ENCODE measurements at places on chromosomes 3 and 15. TPM values are rescaled to one million over a fixed set of nuclear protein-coding genes. Genes with fewer than 3 reads are reported as not detected.

Gene CCR9
- 0.43 TPM for polyA plus RNA-seq

Gene GRK7
- not detected for polyA plus RNA-seq

Gene GALNT15
- 5.5 TPM for polyA plus RNA-seq

Gene CFAP100
- 0.60 TPM for polyA plus RNA-seq

Gene CLDN11
- polyA plus RNA-seq = 1.6 TPM

Gene SPATA12
- polyA plus RNA-seq = not detected

Gene GOLGA6L10
- polyA plus RNA-seq = 0.45 TPM

Gene GPR62
- polyA plus RNA-seq = 0.41 TPM

Gene PODXL2
- 10.5 TPM for polyA plus RNA-seq

Gene PLCH1
- polyA plus RNA-seq = 1.6 TPM

Gene SLC51B
- 40.9 TPM for polyA plus RNA-seq

Gene SPINK8
- not detected for polyA plus RNA-seq

Gene RASL12
- polyA plus RNA-seq = 6.7 TPM

GRCh38 chr3:71917545-71917944 lies 132.6 kb upstream of the PROK2 start:
- DNase-seq = no peak

GRCh38 chr15:29776859-29777258 lies 45.4 kb downstream of the TJP1 start:
- no peak for DNase-seq

- DNase-seq = no peak
These were observed 8.2 kb upstream of the POLG start for GRCh38 chr15:89342840-89343239.

DNA sequence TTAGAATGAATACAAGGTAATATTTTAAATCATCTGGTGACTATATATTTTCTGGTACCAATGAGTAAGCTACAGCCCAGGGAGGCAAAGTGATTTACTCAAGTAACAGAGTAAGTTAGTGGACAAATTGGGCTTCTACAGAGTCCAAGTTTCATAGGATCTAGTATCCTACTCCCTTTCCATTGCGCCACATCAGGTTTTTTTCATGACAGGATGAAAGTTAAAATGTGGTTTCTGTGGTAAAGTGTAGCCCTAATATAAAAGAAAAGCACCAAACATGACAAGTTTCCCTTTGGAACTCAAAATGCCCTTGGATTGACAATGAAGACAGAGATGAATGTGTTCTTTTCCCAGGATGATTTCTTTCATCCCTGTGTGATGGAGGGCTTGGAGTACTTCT lies 350.8 kb upstream of the ZNF385D start:
- DNase-seq = no peak

DNA sequence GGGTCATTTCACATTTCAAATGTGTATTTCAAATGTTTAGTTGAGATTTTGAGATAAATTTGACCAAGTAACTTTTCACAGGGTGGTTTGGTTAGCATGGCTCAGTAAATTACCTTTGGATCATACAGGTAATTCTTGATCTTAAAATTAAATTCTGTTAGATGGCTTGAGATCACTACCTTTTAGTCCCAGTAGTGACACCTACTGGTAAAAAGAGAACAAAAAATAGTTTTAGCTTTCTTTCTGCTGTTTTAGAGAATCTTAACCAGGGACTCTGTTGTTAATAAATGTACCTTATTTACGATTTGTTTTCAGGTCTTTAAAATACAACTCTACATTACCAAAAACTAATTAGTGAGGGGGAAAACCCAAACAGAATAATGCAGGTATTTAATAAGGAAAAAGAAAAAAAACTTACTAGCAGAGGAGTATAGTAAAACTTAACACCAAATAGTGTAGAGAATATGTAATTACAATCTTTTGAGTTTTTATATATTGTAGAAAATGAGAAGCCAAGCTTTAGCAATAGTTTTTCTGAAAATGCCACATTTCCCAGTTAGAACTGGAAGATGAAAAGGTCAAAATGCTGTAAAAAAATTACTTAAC lies 620.3 kb upstream of the AGTR1 start:
- peak; percentile 30 for DNase-seq

DNA sequence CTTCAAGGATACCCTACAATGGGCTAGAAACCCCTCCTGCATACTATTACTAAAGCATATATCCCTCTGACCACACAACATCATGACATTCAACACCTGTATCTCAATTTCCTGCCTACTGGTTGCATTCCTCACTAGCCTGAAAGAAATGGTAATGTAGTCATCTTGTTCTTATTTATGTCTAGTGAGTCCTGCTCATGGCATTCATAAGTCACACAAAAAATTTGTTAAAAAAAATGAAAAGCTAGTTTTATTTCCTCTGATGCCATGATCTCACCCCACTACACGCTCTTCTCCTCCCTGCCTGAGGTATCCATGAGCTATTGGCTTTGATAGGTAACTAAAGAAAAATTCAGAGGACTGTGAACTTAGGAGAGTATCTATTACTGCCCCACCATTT lies 284.5 kb downstream of the ZNF385D start:
- DNase-seq = no peak

DNA sequence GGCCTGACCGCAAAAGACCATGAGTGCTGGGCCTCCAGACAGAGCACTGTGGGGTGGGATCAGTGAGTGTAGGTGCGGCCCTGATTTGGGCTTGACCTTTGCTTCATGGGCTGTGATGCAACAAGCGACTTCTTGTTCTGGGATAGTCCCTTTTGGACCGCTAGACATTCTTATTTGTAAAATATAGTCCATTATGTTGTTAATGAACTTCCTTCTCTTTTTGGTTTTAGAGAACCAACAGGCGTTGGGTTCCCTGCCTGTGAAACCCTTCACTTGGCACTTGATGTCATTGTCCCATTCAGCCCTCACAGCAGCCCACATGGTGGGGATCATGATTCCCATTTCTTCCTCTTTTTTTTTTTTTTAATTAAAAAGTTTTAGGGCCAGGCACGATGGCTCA lies 15.8 kb upstream of the TRH start:
- DNase-seq = no peak

- DNase-seq = no peak
These were observed 21.3 kb upstream of the HCN4 start for GRCh38 chr15:73389971-73390544.

GRCh38 chr15:82554351-82554750 lies 14.1 kb upstream of the RPS17 start:
- no peak for DNase-seq

- DNase-seq = no peak
These were observed 105.7 kb downstream of the TPRA1 start for GRCh38 chr3:127484601-127485388.

DNA sequence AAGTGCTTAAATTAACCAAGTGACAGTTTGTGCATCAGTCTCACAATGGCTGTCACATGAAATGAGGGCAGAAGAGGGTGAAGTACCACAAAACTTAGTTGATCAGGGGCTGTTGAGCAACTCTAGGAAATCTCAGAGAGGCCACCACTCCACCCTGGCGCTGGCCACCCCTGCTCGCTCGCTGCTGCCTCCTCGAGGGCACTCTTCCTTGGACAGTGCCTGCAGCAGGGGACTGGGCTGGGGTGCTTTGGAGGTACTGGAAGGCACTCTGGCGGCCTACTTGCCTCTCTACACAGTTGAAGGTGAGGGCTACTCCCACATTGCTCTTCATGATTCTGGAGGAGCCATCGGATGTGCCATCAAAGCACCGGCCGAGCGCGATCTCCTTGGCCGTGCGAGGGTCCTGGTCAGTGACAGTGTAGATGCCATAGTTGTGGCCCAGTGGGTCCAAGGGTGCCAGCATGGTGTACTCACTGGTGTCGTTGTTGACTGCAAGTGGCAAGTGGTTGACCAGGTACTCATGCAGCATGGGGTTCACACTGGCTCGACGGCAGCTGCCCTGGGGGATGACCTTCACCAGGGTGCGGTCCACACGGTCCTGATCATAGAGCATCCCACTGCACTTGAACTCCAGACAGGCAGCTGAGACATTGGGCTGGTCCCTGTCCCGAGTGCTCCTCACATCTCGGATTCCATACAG lies 11.6 kb upstream of the CLPX start:
- DNase-seq = no peak

GRCh38 chr15:101654171-101654570 lies 2.0 kb upstream of the TM2D3 start:
- DNase-seq = no peak

DNA sequence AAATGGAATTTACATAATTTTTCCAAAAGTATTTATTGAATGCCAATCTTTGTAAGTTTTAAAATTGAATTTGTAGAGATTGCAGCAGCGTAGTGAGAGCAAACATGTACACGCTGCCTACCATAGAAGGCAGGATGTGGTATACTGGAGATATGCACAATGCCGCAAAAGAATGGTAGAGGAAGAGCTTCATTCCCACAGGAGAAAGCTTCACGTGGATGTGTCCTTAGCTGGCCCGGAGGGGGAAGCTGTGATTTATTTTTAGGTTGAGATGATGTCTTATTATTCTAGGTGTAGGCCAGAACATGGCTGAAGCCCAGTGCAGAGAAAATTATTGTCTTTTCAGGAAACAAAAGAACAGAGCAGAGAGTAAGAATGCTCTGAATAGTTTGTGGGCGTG lies 743.3 kb upstream of the BCHE start:
- DNase-seq = no peak

- peak; percentile 83 for DNase-seq
These were observed 2.8 kb upstream of the ISG20 start for GRCh38 chr15:88636050-88636449.

DNA sequence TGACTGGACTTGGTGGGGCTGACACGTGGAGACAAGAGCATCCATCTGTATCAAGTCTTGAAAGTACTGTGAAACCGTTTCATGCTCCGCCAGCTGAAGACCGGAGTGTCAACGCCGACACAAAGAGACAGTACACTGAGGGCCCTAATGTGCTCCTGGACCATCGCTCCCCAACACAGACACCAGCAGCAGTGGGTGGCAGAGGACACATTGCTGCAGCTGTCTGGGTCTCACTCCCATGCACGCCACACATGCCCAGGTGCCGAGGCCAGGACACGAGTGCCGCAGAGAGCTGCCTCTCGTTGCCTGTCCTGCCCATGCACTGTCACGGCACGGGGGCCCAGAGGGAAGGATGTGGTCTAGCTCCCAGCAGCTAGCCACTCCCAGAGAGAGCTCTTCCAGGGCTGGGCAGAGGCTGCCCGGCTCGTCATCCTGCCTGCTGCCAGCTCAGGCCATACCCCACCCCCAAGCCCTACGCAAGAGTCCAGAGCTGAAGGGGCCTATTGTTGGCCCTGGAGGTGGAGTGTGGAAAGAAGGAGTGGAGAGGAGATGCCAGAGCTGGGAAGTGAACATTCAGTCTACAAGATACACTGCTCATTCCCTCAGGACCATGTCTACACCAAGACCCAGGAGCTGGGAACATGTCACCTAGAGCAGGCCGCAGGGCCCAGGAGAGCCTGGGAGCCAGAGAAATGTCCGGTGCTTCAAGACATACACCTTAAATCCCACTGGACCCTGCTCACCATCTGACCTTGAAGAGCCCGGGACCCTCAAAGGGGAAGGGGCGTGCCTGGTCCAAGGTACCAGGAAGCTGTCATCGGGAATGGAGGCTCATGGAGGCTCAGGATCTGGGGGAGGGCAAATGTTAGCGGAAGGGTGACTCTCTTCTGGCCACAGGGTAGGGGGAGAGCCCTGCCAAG lies 7.7 kb downstream of the TNK2 start:
- no peak for DNase-seq

DNA sequence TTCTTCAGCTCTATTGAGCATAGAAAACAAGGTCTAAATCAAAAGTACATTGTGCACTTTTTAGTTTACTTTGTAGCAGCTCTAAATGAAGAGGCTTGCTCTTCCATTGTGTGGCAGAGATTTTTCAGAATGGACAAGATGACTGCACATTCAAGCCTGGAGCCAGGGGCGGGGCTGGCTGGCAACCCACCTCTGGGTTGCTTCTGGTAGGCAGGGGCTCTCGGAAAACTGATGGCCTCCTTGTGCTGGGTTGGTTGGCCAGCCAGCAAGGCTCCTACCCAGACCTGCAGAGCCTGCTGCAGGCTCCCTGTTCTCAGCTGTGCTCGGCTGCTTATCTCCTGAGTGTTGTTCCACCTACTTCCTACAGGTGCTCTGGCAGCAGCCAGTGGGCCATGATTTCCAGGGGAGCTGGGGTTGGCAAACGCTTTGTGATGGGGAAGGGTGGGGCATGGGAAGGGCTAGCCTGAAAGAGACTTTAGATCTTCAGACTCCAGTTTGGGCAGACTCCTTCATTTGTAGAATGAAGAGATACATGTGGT lies 8.8 kb downstream of the BSN start:
- DNase-seq = no peak

- peak; percentile 85 for DNase-seq
These were observed at the start of gene SEMA5B for GRCh38 chr3:123027292-123028232. Gene SEMA5B, minus strand, starts transcription at chr3:123027763. Its CDS starts 66,500 bp downstream, at chr3:122961263.

- DNase-seq = no peak
These were observed 57.4 kb upstream of the STXBP5L start for GRCh38 chr3:120850381-120851295.

GRCh38 chr3:100106531-100107141 lies 7.7 kb downstream of the FILIP1L start:
- DNase-seq = no peak

- no peak for DNase-seq
These were observed 20.1 kb downstream of the SLC6A20 start for GRCh38 chr3:45776301-45776595.

DNA sequence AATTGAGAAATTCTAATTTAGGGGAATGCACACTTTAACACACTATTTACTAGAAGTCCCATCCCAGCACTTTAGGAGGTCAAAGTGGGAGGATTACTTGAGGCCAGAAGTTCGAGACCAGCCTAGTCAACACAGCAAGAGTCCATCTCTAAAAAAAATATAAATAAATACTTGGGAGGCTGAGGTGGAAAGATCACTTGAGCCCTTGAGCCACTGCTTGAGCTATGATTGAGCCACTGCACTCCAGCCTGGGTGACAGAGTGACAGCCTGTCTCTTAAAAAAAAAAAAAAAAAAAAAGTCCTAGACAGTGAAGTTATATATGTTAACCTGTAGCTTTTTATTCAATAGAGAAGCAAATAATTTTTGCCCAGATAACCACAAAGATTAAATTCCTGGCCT lies 69.2 kb downstream of the DLG1 start:
- no peak for DNase-seq

DNA sequence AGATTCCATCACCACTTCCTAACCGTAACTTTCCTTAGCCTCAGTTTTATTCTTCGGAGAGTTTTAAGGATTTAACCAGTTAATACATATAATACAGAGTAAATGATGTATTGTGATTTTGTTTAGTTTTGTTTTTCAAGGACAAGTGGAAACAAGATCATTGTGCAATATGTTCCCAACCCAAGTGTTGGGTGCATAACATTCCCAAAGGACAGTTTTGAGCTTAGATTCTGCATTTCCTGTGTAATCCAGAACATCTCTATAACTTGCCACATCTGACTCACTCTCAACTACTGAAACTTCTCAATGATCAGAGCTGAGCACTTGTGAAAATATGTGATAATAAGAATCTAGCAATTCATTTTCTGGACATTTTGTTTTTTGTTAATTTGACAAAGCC lies 466.1 kb upstream of the PPP2R3A start:
- no peak for DNase-seq

DNA sequence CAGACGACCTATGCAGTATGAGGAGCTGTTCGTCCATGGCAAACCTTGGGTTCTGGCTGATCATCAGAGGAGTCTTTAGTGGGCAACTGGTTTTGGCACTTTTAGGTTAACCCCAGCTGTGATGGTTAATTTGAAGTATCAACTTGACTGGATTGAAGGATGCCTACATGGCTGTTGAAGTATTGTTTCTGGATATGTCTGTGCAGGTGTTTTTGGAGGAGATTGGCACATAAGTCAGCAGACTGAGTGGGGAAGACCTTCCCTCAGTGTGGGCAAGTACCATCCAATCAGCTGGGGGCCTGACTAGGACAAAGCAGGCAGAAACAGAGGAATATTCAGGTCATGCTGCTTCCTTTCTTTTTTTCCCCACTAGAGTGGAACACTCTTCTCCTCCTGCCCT lies 284.1 kb downstream of the NFKBIZ start:
- DNase-seq = no peak

- no peak for DNase-seq
These were observed 181.9 kb upstream of the UBE2E1 start for GRCh38 chr3:23623844-23624243.
